ENCODE measurements at places on chromosomes 7 and 10. TPM values are rescaled to one million over a fixed set of nuclear protein-coding genes. Genes with fewer than 3 reads are reported as not detected.

The HNRNPH3 gene
- 111 TPM for total RNA-seq

The FXYD4 gene
- 3.9 TPM for total RNA-seq

- no peak overlapping the region for H3K27ac ChIP-seq
- DNase-seq = no peak
- no peak overlapping the region for H3K4me3 ChIP-seq
- H3K27me3 ChIP-seq = peaks cover 7% of the 10 kb centered on the region
These were observed 42.9 kb downstream of the ANTXRL start for GRCh38 chr10:46329690-46330016.

GRCh38 chr10:74150204-74150989 is at the start of gene AP3M1:
Gene AP3M1, minus strand, starts transcription at chr10:74150828. Its CDS starts 12,449 bp downstream, at chr10:74138379.
- no peaks in the 10 kb centered on the region for H3K36me3 ChIP-seq
- no peak for DNase-seq
- peak within 1 kb of the TSS; percentile 85 for H3K4me3 ChIP-seq
- peak within 1 kb of the TSS; percentile 88 for H3K27ac ChIP-seq

The NEBL gene
- 72.5 TPM for total RNA-seq

DNA sequence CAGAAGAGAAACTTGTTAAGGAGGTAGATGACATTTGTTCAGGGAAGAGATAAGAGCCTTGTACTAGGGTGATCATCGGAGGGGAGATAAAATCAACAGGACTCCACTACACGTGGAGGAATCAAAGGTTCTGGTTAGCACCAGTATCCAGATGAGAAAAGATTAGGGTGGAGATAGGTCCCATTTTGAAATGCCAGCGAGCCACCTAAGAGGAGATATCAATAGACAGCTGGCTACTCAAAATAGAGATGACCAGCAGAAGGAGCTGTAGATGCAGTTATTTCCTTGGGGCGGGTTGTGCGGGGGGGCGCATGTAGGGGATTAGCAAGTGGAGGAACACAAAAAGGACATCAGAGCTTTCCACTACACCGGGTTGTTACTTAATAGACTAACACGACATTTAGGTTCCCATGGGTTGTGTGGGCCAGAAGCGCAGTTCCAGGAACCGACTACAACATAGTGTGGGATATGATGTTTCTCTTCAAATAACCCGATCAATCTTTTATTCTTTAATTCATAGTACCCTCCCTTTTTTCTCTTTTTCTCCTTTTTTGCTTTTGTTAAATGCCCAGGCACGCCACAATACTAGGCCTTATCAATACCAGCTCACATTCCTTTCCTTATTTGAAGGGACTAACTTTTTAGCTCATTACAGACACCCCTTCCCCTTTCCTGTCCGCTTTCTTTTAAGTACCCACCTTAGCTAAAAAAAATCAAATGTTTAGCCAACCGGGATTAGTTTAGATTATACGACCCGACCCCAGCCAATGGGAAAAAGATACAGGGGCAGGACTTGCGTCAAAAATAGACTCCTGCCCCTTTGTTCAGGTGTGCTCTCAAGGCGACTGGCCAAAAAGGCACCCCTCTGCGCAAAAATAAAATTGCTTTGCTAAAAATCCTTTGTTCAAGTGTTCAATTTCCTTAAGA is 2.0 kb upstream of the KIF11 start:
- H3K36me3 ChIP-seq = no peaks in the 10 kb centered on the region
- peak overlapping the region; percentile 87 for H3K27ac ChIP-seq
- H3K4me3 ChIP-seq = no peak overlapping the region
- peak; percentile 67 for DNase-seq
- H3K27me3 ChIP-seq = no peaks in the 10 kb centered on the region

GRCh38 chr7:55185941-55186609 is 167.3 kb downstream of the EGFR start:
- H3K4me3 ChIP-seq = no peak overlapping the region
- H3K27ac ChIP-seq = peak overlapping the region; percentile 11
- H3K4me1 ChIP-seq = peaks cover 33% of the 10 kb centered on the region
- no peaks in the 10 kb centered on the region for H3K27me3 ChIP-seq
- DNase-seq = no peak

DNA sequence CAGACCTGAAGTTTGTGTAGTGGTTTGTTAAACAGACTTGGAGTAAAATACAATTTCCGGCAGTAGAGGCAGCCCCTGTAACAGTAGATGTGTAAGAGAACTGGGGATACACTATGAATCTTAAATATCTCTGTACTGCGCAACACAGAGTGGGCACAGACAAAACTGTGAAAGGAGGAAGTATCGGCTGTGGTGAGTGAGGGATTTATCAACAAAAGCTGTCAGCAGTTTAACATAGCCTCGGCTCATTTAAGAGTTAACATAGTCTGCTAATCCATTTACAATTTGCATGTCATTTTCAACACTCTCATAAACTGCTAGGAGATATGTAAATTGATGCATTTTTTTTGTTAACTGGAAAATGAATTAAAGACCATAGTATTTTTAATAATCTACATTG is 225.2 kb downstream of the ZWINT start:
- H3K4me3 ChIP-seq = no peak overlapping the region
- no peak for DNase-seq
- H3K4me1 ChIP-seq = no peaks in the 10 kb centered on the region
- H3K27me3 ChIP-seq = no peaks in the 10 kb centered on the region
- H3K27ac ChIP-seq = no peak overlapping the region

DNA sequence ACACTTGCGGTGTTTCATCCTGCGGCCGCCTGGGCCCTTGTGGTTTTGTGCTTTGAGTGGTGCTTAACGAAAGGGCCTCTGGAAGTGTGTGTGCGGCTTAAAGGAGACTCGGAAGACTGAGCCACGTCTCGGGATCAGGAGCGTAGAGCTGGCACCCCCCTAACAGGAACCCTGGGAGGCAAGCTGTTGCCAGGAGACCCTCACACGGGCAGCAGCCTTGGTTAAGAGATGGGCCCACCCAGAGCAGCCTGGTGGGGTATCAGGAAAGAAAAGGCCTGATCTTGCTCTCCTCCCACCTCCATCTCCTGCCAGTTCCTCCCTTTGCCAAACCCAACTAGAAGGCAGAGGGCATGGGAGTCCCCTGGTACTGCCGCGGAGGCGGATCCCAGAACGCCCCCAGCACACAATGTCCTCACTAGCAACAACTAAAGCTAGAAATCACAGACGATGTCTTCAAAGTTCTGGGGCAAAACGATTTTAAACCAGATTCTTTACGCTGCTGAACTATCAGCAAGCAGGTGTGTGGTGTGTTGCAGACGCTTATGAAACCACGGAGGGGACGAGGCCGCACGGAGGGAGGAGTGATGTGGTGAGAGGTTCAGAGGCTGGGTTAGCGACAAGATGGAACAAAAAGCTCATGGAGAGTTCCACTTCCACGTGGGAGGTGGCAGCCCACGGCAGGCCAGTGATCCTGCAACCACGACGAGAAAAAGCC is 67.0 kb upstream of the INPP5A start:
- peak; percentile 60 for DNase-seq
- no peaks in the 10 kb centered on the region for H3K36me3 ChIP-seq
- peaks cover 27% of the 10 kb centered on the region for H3K4me1 ChIP-seq
- H3K27me3 ChIP-seq = no peaks in the 10 kb centered on the region

GRCh38 chr7:43764039-43764761 is 5.7 kb downstream of the BLVRA start:
- H3K4me1 ChIP-seq = no peaks in the 10 kb centered on the region
- DNase-seq = peak; percentile 38
- H3K4me3 ChIP-seq = no peak overlapping the region
- H3K27me3 ChIP-seq = no peaks in the 10 kb centered on the region
- no peaks in the 10 kb centered on the region for H3K36me3 ChIP-seq
- peak overlapping the region; percentile 73 for H3K27ac ChIP-seq

DNA sequence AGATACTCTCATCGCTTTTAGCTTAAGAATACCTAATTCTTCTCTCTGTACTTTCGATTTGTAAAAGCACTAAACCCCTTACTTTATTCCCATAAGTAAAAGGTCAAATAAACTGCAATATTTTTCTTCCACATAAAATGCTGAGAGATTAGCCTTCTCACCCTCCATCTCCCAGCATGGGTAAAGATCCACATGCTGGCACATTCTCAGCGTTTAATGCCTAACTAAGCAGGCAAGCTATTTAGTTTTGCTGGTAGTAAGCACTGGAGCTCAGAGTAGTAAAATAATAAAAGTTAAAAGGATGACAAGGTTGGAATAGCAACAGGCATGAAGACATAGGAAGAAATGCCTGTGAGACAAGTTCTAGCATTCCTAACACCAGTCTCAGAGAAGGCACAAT is 65.9 kb upstream of the NEBL start:
- no peak overlapping the region for H3K4me3 ChIP-seq
- H3K4me1 ChIP-seq = no peaks in the 10 kb centered on the region
- no peaks in the 10 kb centered on the region for H3K36me3 ChIP-seq
- H3K27ac ChIP-seq = no peak overlapping the region
- DNase-seq = no peak

DNA sequence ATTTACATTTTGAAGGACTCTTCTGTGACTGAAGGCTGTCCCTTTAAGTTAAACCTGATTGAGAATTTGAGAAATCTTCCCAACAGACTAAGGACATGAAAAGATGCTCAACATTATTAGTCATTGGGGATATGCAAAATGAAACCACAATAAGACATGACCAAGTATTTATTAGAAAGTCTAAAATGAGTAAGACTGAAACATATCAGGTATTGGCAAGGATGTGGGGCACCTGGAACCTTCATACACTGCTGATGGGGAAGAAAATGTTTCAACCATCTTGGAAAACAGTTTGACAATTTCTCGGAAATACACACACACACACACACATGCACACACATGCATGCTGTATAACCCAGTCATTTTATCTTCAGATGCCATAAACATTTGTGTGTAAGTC is 132.1 kb upstream of the CDK6 start:
- H3K4me3 ChIP-seq = no peak overlapping the region
- DNase-seq = no peak
- no peaks in the 10 kb centered on the region for H3K36me3 ChIP-seq
- H3K27ac ChIP-seq = no peak overlapping the region
- no peaks in the 10 kb centered on the region for H3K27me3 ChIP-seq
- no peaks in the 10 kb centered on the region for H3K4me1 ChIP-seq

DNA sequence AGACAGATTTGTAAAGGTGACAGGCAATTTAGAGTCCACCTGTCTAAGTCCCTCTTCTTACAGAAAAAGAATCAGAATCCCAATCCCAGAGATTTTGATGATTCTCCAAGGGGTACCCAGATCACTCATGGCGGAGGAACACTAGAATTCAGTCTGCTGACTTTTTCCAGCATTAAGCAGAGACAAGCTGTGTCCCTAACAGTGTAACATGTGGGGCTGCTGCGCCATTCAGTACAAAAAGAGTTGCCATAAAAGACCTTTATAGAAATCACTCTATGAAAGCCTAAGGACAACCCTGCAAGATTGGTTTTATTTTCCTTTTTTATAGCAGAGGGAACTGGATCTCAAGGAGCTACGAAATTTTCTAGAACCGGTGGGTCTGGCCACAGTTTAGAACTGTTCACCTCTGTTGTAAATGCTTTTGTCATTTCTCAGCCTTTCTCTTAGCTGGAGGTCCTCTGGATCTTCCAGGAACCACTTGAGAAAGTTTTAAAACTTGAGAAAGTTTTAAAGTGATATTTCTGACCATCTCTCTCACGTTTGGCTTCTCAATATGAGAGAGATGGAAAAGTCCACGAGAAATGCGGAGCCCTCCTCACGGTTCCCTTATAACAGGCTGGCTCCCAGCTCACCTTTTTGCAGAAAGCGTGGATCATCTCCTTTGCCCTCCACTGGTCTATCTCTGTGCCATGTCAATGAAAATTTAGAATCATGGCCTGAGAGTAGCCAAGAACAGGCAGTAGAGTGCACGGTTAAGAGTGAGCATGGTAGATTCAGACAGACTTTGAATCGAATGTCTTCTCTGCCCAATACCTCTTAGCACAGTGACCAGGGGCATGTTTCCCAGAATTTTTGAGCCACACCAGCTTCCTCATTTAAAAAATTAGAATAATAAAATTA is 826 bp downstream of the GIMAP7 start:
- no peaks in the 10 kb centered on the region for H3K27me3 ChIP-seq
- no peaks in the 10 kb centered on the region for H3K36me3 ChIP-seq
- H3K27ac ChIP-seq = peak overlapping the region; percentile 43
- H3K4me3 ChIP-seq = peak overlapping the region; percentile 76
- peak; percentile 4 for DNase-seq

GRCh38 chr10:132407846-132408278 is 10.9 kb downstream of the PWWP2B start:
- peaks cover 9% of the 10 kb centered on the region for H3K4me1 ChIP-seq
- H3K36me3 ChIP-seq = peaks cover 27% of the 10 kb centered on the region
- H3K27me3 ChIP-seq = no peaks in the 10 kb centered on the region
- no peak overlapping the region for H3K4me3 ChIP-seq
- peak; percentile 82 for DNase-seq

The GNGT1 gene
- not detected for total RNA-seq

The GLRX3 gene
- 37.6 TPM for total RNA-seq

DNA sequence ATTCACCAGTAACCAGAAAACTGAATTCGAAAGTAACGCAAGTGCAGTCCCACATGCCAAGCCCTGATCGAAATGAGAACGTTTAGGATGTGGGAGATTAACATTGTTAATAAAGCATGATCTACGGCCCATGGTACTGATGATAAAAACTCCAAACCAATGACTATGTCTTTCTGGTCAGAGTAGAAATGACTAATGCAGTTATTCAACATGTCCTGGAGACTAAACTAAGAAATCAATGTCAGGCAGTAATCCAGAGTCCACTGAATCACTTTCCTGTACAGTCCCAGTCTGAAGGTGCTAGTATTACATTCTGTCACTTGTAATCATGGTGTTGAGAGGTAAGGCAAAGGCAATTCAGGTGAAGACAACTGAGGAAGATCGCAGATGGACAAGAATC is 14.4 kb downstream of the NPSR1 start:
- no peaks in the 10 kb centered on the region for H3K27me3 ChIP-seq
- H3K36me3 ChIP-seq = no peaks in the 10 kb centered on the region
- DNase-seq = no peak
- H3K27ac ChIP-seq = no peak overlapping the region
- H3K4me3 ChIP-seq = no peak overlapping the region

The PON3 gene
- total RNA-seq = 25.5 TPM

The NEUROD6 gene
- total RNA-seq = not detected

- no peaks in the 10 kb centered on the region for H3K4me1 ChIP-seq
- H3K36me3 ChIP-seq = no peaks in the 10 kb centered on the region
- no peak for DNase-seq
- H3K4me3 ChIP-seq = no peak overlapping the region
These were observed 127.6 kb downstream of the OAT start for GRCh38 chr10:124291001-124291701.

The CPN1 gene
- total RNA-seq = not detected

DNA sequence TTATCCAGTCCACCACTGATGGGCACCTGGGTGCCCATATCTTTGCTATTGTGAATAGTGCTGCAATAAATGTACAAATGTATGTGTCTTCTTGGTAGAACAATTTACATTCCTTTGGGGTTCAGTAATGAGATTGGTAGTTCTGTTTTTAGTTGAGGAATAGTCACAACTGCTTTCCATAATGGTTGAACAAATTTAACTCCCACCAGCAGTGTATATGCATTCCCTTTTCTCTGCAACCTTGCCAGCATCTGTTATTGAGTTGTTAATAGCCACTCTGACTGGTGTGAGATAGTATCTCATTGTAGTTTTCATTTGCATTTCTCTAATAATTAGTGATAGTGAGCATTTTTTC is 27.8 kb downstream of the COA1 start:
- no peaks in the 10 kb centered on the region for H3K36me3 ChIP-seq
- H3K4me3 ChIP-seq = no peak overlapping the region
- no peak for DNase-seq
- H3K4me1 ChIP-seq = no peaks in the 10 kb centered on the region

The GSTO1 gene
- 130 TPM for total RNA-seq

The CYP26C1 gene
- 0.77 TPM for total RNA-seq

Data from lung (tissue), 17 donors.